ENCODE measurements at places on chromosomes 2 and 18.

DNA sequence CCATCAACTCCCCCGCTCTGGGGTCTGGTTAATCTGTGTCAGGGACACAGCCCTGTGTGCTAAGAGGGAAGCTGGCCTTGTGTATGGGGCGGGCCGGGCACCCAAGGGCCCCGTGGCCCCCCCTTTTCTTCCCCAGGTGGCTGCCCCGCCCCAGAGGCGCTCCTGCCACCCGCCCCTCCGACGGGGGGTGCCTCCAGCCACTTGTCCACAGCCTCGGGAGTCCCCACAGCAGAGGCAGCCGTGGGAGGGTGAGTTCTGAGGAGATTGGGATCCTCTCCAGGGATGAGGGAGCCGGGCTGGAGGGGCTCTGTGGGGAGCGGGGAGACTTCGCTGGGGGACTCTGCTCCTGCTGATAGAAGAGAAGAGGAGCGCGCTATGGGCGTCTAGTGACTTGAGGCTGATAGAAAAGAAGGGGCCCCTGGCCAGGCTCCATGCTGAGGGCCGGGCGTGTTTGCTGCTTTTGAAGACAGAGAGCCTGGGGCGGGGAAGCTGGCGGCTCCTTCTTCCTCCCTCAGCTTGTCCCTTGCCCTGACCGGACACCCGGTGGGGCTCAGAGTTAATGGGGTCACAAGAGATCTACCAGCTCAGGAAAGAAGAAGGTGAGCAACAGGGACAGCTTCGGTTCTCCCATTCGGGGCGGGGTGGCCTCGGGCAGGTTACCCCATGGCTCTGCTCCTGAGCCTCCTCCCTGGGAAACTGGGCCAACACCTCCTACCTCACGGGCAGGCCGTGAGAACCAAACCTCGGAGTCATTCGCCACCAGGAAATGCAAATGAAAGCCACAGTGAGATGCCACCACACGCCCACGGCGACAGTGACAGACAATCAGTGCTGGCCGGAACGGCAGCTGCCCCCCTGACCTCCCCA lies 89.4 kb upstream of the TAF1B start:
- DNase-seq: no peak

DNA sequence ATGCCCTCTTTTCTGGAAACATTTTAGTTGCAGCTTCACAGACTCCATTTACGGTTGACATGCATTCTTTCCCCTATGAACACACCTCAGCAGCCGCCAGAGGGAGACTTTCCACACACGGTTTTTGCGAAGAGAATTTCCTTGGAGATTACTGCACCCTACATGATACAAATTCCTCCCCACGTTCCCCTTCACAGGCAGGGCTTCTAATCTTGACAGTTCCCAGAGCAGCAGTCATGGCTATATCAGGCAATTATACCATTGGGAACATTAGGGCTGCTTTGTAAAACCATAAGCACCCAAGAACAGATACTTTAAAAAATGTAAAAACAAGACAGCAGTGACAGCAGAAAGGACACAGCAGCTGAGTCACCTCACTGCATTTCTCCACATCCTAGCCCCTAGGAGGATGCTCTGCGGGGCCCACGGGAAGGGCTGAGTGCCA lies 253.8 kb downstream of the TGIF1 start:
- DNase-seq: no peak

- no peak for DNase-seq
Observed at GRCh38 chr2:120749506-120750431, 14.1 kb downstream of the GLI2 start.

DNA sequence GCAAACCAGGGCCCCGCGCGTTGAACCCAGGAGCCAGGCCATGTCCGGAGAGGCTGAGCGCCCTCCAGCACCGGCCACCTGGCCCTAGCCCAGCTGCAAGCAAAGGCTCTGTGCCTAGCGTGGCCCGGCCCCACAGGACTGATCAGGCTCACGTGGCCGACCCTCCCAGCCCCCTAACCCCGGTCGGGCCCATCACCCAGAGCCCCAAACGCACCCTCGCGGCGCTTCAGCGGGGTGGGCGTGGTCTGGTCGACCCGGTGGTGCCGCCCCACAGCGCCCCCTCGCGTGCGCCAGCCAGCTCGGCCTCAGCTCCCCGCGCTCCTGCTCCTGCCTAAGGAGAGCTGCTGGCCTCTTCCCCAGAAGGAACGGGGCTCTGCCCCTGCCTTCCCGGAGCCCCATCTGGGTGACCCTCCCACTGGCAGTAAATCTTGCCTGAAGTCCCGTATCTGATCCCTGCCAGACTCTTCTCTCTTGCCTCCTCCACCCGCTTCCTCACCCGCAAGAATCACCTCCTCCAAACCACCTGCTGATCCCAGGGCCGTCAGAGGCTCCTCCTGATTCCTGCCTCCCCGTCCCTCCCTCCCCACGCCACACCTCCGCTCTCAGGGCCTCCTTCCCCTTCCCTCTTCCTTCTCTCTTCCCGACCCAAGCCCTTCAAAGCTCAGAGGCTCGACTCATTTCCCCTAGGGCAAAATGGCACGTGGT lies 12.3 kb upstream of the TEX51 start:
- no peak for DNase-seq

DNA sequence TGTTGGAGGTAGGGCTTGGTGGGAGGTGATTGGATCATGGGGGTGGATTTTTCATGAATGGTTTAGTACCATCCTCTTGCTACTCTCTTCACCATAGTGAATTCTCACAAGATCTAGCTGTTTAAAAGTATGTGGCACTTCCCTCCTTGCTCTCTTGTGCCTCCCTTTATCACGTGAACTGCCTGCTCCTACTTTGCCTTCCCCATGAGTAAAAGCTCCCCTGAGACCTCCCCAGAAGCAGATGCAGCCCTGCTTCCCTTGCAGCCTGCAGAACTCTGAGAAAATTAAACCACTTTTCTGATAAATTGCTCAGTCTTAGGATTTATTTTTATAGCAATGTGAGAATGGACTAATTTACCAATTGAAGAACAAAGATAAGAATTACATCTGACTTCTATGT lies 223.1 kb downstream of the RNF144A start:
- no peak for DNase-seq

- DNase-seq: peak; percentile 84
Observed at GRCh38 chr2:239396881-239397681, 3.7 kb downstream of the HDAC4 start.

GRCh38 chr2:191013932-191014652 lies at the start of gene STAT1:
Gene STAT1, minus strand, starts transcription at chr2:191014171. Its CDS starts 4,168 bp downstream, at chr2:191010003.
- peak; percentile 93 for DNase-seq

DNA sequence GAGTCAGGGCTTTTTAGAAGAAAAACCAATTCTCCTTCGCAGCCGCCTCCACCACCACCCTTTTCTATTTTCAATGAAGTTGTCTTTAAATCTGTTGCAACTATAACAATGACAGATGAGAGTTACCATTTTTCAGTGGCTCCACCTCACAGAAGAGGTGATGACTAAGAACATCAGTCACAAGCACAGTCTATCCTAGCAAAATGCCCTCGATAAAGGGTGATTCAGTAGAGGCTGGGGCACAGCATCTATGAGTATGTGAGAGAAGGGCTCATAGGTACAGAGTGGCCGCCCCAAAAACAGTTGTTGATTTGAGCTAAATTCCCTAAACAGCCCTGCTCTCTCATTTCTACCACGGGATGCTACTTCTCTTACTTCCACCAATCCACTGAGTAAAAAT lies 310.8 kb upstream of the MGAT5 start:
- no peak for DNase-seq
